NCI-H2081 (cell line): ENCODE measurements at places on chromosomes 11 and 22.

GRCh38 chr11:113045146-113045545, 83.9 kb downstream of the NCAM1 start:
- no peak for DNase-seq

DNA sequence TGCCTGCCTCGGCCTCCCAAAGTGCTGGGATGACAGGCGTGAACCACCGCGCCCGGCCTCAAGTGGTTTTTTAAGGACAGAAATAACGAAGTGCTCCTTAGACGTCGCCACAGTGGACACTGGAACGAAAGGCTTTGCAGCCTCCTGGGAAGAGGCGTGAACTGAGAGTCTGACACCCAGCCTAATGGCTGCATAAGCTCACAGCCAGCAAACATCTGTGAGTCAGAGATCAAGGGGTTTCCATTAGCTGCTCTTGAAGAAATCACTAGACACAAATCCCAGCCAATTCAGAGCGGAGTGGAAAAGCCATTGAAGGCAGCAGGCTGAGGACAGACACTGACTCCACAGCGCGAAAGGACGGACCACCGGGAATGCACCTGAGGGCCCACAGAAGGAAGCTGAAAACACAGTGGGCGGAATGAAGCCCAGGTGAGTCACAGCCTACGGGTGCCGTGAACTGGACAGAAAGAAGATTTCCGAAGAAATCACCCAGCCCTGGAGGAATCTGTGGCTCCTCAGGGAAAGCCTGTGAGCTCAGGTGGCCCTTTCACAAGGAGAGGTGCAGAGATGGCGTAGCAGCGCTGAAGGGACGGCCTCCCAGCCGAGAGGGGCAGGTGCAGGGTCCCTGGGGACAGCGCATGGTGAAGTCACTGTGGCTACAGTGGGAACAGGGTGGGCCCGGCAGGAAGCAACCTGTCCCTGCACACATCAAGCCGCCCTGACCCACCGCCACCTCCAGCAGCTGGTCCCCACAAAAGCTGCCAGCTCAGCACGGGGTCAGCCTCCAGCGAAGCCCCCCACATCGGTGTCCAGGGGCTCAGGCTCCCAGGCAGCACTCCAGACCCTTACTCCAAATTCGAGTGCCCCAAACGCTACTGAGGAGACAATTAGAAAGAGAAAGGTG, 11.6 kb downstream of the LMNTD2 start:
- DNase-seq, result no peak

DNA sequence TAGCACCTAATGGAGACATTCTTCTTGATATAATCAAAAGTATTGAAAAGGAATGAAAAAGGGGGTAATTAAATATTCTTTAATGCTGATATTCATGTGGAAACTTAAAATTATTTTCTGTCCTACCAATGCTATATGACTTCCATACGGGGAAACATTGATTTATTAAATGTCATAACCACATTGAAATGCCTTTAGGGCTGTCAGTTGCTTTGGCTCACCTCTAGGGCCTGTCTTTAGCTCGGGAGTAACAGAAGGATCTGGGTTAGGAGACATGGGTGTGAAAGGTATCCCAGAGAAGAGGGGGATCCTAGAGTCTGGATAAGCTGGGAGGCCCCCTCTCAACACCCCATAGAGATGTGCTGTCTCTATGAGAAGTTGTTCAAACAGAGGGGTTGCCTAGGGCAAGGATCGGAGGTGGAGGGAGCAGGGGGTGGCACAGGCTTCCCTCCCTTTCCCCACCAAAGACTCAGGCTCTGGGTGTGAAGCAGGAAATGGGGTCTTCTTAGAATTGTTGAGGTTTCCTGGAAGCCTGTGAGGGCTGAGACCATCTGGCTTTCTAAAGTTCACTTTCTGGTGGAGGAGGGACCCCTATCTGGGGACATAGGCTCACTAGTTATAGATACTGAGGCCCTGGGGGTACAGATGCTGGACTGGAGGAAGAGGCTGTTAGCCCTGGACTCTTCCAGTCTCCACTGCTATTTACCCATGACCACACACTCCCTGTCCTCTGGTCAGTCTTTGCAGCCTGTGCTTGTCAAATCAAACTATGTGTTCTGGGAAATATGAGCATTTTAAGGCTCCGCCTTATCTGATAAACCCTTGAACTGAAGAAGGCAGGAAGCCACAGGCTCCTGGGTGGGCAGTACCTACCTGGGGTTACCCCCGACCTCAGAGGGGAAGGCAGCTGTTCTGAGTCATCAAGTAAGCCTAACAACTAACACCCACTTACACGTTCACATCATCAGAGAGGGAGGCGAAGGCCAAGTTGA, 55.8 kb upstream of the RRAS2 start:
- DNase-seq, result no peak

DNA sequence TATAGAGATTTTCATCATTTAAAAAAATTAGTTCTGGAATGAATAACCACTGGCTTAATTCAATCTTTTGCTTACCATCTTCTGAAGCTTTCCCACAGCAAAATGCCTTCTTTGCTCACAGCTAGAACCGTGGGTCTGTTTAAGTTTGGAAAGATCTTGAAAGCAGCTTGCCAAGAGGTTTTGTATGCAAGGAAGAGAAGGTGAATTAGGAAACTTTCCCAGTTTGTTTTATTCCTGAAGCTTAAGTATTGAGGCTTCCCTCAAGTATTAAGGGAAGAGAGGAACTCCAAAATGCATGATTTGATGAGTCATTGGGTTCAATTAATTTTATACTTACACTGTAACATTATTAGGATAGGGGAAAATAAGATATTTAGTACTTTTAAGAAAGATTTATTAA, 1.9 kb upstream of the ARHGEF12 start:
- no peak for DNase-seq
